ENCODE measurements at places on chromosomes 13 and 19.

DNA sequence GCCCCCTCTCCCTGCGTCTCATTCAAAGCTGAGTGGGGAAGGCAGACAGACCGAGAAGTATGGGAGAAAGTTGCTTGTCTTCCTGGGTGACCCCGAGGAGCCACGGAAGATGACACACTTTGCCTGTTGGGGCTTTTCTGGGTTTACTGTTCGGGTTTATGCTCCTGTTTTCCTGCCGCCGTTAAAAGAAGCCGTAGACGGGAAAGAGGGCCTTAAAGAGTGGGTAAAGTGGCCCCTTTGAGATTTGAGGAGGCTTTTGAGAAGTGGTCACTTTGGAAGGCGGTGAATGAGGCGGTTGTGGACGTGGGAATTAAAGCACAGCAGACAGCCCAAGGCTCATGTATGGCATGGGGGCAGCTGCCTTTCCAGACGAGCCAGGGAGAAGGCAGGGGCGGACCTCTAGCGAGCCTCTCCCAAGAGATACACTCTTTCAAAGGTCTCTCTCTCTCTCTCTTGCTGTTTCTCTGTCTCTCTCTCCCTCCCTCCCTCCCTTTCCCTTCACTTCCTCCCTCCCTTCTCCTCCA, 493 bp upstream of the LHFPL6 start:
- no peak for DNase-seq

DNA sequence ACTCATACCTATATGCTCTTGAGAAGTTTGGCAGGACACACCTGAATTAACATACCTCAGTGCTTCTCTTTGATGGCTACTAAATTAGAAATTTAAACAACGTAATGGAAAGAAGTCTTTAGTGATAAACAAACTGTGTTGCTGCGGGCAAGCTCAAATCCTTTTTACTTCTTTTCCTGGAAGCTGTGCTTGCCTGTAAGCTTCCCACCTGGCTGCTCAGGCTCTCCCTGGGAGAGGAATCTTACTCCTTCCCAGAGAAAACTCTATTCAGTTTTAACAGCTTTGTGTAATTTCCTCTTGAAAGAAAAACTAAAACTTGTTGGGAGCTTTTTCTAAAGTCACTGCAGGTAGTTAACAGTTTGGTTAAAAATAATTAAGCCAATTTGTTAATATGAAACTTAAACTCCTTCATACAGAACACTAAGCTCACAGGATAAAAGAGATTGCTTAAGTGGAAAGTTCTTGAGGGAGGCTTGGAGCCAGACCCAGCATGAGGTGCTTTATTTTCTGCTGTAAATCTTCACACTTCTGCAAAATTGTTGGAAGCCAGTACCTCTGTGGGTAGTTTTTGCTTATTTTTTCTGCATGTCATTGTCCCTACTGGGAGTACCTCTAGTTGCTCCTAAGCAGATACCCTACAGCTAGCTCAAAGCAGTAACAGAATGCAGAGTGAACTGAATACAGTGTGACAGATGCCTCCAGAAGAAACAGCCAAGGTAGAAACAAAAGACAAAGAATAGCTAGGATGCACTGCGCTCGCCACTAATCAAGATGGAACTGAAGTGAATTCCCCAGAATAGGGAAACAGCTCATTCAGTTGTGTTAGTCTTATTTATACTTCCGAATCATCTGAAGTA, 1253.0 kb downstream of the PCDH17 start:
- DNase-seq, result no peak

GRCh38 chr13:76883236-76883635, 3.0 kb downstream of the KCTD12 start:
- DNase-seq, result no peak

DNA sequence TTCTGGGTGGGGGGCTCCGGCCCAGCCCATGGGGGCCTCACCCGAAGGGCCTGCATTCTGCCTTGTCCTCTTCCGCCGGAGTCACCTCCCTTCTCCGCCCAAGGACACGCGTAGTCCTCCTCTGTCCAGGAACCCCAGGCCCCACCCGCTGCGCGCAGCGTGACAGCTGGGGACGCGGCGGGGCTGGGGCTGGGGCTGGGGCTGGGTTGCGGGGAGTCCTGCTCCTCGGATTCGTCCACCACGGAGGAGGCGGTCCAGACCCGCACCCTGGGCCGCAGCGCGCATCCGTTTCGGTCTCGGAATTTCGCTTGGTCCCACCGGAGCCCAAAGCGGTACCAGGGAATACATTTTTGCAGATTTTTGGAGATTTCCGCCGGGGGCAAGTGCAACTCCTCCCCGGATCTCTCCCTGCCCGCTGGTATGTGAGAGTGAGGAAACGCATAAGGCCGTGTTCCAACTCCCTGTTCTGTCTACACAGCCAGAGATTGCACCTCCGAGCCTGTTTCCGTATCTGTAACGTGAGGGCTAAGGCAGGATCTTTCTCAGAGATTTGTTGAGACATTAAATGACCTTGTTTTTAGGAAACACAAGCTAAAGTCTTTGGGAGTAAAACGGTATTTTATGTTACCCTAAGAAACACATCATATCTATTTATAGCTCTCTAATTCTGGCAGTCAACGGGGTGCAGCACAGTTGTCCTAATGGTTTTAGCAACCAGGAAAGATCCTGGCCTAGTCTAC, at the start of gene COX7A1:
Gene COX7A1 (minus strand): TSS at position 96 of the 740 bp plus-strand sequence. CDS start 40 bp downstream, at position 56.
- no peak for DNase-seq

DNA sequence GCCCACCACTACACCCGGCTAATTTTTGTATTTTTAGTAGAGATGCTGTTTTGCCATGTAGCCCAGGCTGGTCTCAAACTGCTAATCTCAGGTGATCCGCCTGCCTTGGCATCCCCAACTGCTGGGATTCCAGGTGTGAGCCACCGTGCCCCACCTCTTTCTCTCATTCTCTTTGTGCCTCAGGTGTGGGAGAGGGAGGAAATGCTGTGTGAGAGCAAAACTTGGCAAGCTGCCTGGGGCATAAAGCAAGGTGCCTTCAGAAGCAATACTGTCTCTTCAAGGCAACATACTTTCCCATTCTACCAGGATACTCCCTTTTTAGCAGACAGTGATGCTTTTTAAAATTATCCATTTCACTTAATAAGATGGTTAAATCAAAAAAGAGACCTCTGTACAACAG, 53.2 kb upstream of the RFC3 start:
- DNase-seq, result no peak

DNA sequence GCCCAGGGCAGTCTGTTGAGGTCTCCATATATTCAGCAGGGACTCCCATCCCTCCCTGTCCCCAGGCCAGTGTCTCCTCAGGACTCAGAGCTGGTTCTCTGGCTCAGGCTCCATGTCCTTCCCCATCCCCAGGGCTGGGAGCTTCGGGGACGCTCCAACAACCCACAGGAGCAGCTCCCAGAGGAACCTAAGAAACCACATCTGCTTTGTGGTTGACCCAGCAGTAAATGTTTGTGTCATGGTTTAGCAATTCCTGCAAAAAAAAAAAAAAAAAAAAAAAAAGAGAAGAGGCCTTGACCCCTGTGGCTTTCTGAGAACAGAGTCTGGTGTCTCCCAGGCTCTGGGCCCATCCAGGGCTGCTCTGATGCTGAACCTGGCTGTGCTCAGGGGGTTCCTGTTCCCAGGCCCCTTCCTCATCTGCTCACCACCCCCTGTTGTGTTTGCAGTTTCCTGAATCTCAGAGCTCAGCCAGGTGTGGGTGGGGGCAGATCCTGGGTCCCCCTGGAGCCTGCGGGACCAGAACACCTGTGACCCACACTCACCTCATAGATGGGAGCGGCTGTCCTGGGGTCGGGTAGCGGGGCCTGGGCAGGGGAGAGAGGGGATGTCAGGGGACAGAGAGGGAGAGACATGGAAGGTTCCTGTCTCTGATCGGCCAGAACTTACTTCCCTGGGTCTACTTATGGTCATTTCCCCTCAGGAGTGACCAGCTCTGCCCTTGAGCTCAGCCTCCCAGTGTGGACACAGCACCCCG, 25.2 kb upstream of the CEACAM1 start:
- DNase-seq, result no peak

GRCh38 chr13:56015919-56016318, 1124.8 kb upstream of the PRR20A start:
- DNase-seq, result no peak

GRCh38 chr13:23146811-23147625, 33.8 kb upstream of the SGCG start:
- DNase-seq, result no peak

DNA sequence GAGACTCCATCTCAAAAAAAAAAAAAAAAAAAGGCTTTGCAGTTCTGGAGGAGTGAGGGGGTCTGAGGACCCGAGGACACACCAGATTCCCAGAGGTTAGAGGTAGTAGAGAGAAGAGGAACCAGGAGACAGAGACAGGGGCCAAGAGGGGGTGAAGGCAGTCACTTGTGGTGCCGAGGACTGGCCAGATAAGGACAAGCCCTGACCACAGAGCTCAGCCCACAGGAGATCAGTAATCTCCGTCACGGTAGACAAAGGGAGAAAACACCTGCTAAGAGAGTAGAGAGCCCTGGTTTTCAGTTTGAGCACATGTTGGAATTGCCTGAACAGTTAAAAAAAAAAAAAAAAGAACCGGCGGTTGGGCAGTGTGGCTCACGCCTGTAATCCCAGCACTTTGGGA, 1.7 kb upstream of the PRAM1 start:
- DNase-seq, result no peak

DNA sequence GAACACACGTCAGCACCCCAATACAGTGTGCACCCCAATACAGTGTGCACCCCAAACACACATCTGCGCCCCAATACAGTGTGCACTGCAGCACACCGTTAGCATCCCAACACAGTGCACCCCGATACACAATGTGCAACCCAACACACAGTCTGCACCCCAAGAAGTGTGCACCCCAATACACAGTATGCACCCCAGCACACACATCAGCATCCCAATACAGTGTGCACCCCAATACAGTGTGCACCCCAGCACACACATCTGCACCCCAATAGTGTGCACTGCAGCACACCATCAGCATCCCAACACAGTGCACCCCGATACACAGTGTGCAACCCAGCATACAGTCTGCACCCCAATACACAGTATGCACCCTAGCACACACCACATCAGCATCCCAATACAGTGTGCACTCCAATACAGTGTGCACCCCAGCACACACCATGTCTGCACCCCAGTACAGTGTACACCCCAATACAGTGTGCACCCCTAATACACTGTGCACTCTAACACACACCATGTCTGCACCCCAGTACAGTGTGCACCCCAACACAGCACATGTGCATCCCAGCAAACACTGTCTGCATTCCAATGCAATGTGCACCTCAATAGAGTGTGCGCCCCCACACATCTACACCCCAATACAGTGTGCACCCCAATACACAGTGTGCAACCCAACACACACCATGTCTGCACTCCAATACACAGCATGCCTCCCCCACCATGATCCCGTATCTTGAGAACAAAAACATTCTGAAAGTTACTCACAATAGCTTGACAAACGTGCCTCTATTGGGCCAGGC, 855 bp upstream of the CARS2 start:
- DNase-seq, result no peak

GRCh38 chr19:632579-633067, 714 bp downstream of the POLRMT start:
- peak; percentile 63 for DNase-seq
